ENCODE measurements at places on chromosomes 1 and 21.

DNA sequence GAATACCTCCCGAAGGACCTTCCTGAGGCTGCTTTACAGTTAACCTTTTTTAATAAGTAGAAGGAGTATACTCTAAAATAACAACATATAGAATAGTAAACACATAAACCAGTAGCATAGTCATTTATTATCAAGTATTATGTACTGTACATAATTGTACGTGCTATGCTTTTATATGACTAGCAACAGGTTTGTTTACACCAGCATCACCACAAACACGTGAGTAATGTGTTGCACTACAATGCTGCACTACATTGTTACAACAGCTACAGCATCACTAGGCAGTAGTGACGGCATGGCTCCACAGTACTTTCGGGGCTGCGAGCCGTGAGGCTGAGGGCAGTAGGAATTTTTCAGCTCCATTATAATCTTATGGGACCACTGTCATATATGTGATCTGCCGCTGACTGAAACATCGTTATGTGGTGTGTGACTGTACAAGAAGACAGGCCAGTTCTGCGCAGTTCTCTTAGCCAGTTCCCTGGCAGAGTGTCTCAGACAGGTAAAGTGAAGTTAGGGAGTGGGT is 82.8 kb upstream of the LRRC8D start:
- no peak for DNase-seq

DNA sequence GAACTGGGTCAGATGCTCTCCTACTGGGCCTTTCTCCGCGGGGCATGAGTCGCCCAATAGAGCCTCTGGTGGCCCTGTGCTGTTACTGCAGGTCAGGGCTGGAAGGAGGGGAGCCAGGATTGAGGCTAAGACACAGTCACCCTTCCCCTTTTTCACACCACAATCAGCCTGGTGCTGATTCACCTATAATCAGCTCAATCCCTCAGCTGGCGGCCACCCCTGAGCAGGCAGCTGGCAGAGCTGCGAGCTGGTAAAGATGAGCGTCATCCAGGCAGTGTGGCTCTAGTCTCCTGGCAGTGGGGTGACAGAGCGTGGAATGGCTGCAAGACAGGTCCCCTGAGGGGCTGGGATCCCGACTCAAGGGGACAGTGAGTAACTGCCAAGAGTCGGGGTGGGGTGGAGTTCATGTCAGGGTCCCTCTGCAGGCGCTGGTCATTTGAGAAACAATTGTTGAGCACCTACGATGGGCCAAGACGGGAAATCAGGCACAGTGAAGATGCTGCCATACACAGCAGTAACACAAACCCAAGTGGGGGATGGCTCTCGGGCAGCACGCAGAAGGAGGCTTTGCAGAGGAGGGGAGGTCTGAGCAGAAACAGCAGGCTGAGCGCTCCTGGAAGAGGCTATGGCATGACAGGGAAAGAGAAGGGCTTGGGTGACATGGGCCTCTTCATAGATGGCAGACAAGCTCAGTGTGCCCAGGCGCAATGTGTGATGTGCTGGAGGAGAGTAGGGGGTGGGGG is 21.8 kb downstream of the ATF3 start:
- peak; percentile 89 for DNase-seq

GRCh38 chr1:3268281-3268680 is 186.2 kb upstream of the ARHGEF16 start:
- DNase-seq, result no peak

DNA sequence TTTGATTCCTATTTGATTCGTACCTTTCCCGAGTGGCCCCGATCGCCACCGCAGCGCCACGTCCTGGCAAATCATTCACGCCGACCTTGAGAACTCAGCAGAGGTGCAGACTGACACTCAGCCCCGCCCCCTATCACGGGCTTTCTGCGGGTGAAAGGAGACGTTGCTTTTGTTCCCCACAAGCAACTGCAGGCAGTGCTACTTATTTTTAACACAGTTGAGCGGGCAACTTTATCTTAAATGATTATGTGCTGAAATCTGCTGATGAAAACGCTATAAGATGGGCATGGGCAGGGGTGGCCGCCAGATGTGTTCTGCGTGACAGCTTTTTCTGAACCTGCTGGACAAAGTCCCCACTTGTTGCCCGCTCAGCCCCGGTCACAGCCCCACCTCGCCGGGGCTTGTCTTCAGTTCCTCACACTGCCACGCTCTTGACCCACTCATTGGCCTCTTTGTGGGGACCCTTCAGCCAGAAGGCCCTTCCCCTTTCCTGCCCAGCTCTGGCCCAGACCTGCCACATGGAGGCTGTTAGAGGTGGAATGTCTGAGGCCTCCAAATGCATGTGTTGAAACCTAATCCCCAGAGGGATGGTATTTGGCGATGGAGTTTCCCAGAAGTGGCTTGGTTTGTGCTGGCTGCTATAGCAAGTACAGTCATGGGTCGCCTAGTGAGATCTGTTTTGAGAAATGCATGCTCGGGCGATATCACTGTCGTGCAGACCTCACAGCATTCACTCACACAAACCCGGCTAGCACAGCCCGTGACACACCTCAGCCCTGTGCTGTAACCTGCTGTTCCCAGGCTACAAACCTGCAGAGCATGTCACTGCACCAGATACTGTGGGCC is 15.7 kb upstream of the PDXK start:
- peak; percentile 75 for DNase-seq

DNA sequence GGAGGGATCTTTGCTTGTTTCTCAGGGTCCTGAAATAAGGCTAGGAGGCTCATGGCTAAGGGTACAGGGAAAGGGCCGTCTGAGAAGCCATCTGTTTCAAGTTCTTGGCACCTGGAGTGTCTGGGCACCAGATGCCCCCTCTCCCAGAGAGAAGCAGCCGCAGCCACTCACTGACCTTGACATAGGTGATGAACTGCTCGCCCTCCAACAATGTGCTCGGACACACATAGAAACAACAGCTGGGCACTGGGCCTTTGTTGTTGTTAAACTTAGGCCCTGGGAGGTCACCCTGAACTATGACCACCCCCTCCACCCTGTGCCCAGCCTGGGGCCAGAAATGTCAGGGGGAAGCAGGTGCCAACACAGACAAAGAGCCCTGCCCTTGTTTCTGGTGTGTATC is 9.2 kb upstream of the TNNI1 start:
- no peak for DNase-seq

DNA sequence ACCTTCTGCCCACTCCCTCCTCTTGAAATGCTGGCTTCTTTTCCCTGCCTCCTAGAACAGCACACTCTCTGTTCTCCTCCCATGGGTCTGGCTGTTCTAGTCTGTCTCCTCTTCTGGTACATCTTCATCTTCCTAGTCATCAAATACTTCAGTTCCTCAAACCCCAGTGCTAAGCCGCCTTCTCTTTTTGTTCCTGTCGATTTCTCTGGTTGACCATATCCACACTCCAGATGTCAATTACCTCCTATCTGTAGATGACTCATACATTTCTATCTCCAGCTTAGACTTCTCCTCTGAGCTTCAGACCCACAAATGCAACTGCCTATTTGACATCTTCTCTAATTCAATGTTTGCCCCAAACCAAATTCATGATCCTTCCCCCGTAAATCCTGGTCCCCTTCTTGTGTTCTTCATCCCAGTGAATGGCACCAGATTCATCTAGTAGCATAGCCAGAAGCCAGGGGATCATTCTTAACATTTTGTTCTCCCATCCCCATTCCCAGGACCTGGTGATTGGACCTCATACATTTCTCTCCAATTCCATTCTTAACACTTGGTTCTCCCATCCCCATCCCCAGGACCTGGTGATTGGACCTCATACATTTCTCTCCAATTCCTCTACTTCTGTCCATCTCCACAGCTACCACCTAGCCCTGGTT is 35.9 kb downstream of the USP24 start:
- DNase-seq, result no peak

DNA sequence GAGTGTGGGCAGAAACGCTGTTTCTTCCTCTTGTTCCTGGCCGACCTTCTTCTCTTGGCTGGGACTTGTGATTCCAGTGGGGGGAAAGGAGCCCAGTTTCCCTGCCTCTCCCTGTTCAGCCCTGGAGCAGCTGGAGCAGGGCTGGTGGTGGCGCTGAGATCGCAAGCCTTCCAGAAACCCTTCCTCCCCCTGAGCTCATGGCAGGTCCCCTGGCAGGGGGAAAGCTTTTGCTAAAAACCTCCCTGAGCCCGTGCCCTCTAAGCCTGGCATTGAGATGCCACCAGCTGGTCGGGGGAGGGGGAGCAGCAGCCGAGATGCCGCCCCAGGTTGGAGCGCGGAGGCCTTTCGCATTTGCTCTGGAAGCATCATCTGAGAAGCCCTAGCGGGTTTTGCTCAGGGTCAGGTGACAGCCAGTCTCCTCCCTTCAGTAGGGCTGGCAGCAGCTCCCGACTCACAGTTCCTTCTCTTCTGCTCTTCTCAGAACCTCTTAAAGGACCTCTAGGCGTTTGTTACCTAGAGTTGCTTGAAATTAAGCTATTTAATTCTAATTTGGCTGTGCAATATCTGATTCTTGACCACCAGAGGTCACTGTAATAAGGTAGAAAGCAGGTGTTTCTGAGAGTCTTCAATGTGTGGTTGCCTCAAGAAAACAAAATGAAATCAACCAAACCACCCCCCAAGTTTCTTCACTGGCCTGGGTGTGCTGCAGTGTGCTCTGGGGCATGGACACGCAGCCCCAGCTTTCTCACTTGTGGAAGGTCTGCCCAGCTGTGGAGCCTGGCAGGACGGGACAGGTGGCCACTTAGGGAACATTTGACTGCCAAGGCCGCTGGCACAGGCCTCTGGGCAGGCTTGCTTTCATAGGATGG is 257.3 kb downstream of the CAMTA1 start:
- DNase-seq, result peak; percentile 42

DNA sequence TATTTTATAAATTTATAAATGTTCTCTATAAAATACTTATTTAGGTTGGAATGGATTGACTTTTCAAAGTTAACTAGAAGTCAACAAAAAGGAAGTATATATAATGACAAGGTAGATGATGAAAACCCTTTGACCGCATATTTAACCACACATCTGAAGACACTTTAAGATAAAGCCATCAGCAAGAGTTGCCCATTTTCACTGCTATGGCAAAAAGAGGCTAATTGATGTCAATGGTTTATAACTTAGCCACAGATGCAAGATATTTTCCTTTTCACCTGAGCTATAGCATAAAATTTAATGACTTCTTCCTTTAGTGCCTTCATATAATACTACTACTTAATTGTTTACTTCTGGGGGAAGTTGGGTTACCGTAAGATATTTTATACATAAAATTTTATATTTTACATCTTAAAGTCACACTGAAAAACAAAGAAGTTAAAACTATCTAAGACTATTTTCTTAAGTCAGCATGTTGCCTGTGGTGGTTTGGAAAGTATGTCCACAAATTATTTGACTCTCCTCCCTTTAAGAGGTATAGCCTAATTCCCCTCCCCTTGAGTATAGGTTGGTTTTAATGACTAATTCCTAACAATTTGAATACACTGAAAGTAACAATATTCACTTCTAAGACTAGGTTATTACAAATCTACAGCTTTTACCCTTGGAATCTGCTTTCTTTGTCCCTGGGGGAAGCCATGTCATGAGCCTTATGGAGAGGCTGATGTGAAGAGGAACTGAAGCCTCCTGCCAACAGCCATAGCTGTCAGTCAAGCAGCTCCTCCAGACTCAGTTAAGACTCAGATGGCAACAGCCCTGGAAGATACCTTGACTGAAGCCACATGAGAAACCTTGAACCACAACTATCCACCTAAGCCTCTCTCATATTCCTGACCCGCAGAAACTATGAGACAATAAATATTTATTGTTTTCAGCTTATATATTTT is 40.3 kb upstream of the LRRC8B start:
- no peak for DNase-seq

DNA sequence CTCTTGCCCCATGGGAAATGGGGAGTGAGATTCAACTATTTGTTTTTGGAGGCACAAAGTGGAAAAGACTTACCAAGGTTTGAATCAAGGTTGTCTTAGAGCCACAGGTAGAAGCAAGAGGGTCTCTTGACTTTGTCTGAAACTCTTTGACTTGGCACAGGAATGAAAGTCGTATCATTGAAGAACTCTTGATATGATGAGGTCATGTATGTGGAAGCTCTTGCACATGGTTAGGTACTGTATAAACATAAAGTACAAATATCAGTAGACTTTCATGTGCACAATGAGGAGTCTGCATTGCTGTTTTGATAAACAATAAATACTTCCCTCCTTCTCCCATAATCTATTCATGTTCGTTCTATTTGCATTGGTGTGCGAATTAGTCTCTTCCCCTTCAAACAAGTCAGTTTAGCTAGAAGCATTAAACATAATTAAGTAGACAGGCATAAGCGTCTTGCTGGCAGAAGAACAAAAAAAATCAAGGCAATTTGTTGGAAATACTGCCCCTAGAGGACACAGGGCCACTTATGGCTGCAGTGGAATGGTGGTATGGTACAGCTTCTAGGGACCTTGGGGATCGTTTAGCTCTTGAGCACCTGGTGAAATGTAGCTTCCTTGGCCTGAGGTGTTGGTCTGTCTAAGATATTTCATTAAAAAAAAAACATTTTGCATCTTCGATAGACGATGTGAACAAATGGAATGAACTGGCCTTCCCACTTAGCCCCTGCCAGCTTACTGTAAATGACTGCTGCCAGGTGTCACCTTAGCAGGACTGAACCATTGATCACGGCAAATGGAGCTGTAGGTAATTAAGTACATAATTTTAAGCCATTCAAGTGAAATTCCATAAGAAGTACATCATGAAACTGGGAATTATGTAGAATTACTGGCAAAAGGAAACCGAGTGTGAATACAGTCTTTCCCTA is 218.0 kb upstream of the GALNT2 start:
- DNase-seq, result peak; percentile 38
